Stimulated activated CD4-positive, alpha-beta T cell treated with anti-CD3 and anti-CD28 coated beads, Interleukin-4, amount 100 ng/mL, for 48 hours (primary cell): ENCODE measurements at places on chromosomes 12 and 14.

DNA sequence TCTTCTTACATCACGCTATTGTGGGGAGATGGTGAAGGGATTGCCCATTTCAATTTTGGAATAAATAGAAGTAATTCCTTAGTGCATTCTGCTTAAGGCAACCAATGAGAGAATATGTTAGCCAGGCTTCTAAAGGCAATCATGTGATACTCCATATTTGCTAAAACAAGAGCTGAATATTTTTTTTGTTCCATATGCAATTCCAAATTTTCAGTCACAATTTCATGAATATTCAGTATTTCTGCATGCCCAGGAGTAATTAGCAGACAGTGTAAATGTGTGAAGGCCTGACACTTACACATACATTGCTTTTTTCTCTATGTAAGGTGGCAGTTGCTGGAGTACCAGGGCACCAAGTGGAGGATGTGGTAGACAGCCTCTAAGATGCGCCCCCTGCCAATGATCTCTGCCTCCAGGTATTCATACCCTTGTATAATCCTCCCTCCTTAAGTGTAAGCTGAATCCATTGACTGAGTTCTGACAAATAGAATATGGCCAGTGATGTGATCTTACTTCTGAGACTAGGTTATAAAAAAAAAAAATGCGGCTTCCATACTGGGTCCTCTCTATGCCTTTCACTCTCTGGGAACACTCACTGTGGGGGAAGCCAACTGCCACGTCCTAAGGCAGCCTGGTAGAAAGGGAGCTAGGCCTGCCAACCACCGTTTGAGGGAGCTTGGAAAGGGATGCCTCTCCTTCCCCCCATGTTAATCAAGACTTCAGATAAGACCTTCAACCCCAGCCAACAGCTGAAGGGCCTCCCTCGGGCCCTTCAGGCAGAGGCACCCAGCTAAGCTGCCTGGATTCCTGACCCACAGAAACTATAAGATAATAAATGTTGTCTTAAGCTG, 62.7 kb upstream of the PTGR2 start:
- DNase-seq, result no peak

DNA sequence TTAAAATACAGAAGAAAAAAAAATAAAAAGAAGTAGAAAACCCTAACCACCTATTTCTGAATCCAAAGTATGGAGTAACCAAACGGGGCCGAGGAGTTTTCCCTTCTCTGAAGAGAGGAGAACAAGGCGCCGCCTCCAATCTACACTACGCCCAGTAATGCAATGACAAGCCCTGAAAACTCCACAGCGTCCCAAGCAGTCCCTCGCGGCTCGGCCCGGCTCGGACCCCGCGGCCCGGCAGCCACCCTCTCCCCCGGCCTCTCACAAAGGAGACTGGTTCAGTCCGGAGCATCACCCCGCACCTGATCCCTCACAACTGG, 371 bp downstream of the CHD8 start:
- no peak for DNase-seq

DNA sequence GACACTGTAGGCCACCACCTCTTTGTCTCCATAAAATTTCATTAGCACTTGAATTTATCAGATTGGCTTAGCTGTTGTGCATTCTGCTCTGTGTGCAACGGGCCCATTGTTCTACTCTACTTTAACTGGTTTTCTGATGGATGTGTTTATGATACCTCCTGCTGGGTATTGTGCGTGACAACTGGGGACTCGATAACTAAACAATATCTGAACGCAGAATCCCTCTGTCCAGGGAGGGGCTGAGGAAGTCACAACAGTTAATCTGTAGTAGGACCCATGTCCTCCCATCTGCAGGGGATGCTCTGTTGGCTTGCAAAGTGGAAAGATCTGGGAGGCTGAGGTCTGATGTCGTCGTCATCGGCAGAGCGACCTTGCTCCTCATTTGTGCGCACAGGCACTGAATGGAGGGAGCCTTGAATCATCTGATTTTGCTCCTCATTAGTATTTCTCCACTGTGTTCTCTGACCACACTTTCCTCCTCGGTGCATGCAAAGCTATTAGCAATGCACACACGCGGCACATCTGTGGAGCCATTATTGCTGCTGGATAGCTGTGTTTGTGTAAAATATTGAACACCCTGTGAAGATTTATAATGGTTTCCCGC, 422.5 kb downstream of the NRXN3 start:
- no peak for DNase-seq

GRCh38 chr12:2183556-2184541, 131.1 kb downstream of the CACNA1C start:
- no peak for DNase-seq

DNA sequence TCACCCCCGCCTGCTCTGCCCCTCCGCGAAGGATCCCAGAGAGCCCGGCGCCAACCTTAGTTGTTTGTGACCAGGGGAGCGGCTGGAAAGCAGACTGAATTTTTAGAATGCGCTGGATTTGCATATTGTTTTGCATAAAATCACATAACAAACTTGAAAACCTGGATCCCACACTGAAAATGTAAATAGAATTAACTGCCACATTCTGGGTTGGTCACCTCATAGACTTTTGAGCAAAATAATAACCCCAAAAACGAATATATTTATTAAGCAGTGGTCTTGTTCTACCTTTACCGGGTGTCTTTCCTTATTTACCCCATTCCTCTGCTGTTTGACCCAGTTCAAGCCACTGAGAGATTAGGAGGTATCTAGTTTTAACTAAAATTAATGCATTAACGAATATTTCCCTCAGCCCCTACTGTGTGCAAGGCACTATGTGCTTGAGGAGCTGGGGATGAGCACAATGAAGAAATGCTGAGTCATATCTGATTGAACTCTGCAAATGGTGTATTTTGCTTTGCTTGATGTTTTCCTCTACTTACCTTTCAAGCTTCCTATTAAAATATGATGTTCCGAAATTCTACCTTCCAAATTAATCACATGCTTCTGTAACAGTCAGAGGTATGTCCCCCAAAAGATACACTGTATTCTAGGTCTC, 438 bp upstream of the EGLN3 start:
- no peak for DNase-seq

GRCh38 chr14:54258382-54258781, 138.4 kb upstream of the CDKN3 start:
- DNase-seq, result no peak

- DNase-seq, result no peak
Observed at GRCh38 chr12:70732287-70732686, 95.1 kb upstream of the PTPRB start.
